ENCODE measurements at places on chromosomes 2 and 18.

- no peak for DNase-seq
These were observed 80.7 kb downstream of the PDCL3 start for GRCh38 chr2:100643467-100643866.

GRCh38 chr18:65901522-65901921 is 150.7 kb downstream of the CDH7 start:
- no peak for DNase-seq

DNA sequence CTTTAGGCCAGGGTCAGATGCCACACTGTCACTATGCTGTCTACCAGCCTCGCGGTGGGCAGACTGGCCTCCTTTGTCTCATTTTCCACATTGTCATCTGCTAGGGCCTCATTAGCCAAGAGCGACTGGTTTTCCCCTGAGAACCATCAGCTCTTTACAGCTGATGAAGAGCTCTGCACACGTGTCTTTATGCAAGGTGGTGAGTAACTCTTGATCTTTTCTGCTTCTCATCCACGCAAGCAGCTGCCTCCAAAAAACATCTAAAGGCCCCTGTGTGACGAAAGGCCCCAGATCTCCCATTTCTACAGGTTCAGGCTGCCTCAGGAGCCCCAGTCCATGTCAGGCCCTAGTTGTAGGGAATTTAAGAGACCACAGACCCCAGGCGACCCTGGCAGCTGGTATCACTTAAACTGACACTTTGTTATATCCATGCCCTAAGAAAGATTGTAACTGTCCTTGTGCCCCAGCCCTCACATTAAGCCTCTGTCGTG is 52.9 kb downstream of the DPYSL5 start:
- DNase-seq: no peak

- DNase-seq: no peak
These were observed 234.2 kb downstream of the ASXL3 start for GRCh38 chr18:33812186-33812585.

- no peak for DNase-seq
These were observed 615 bp downstream of the ADNP2 start for GRCh38 chr18:80109676-80110078.

GRCh38 chr2:115161081-115161770 is 718.8 kb downstream of the DPP10 start:
- DNase-seq: no peak

Measured in stimulated activated CD4-positive, alpha-beta T cell treated with anti-CD3 and anti-CD28 coated beads, Interleukin-4, amount 100 ng/mL, for 4 hours (primary cell).